Sigmoid colon (tissue), 7 donors: ENCODE measurements at places on chromosomes 5 and 9.

- DNase-seq: no peak
These were observed 111.2 kb upstream of the IL12B start for GRCh38 chr5:159441441-159441840.

DNA sequence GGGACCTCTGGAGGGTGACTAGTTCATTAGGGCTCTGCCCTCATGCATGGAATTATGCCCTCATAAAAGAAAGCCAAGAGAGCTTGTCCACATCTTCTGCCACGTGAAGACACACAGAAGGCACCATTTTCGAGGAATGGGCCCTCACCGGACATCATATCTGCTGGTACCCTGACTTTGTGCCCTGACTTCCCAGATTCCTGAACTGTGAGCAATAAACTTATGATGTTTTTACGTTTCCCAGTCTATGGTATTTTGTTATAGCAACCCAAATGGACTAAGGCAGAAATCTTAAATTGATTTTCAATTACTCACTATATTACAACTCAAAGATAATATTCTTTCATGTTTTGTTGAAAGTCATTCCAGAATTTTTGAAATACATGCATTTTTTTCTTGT is 163.8 kb upstream of the PAPPA start:
- DNase-seq: no peak

DNA sequence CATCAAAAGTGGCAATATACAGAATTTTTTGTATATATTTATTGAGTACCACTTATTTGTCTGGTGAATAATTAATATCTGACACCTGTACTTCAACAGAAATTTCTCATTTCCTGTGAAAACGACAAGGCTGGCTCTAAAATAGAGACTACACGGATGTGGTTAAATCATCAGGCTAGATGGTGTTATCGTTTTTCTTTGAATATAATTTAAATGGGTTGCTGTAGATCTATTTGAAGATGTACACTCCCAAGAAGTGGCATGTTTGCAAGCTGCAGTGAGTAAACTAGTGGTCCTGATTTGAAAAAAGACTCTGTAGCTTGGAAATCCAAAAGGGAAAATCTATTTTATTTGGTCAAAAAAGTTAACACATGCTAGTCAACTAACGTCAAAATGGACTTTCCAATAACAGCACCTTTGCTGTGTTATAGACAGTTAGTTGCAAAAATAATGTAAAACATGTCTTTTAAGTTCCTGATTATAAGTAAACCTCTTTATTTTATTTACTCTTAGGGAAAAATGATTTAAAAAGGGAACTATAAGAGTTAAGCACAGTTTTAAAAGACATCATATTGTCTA is 13.8 kb downstream of the ST8SIA4 start:
- DNase-seq: no peak

GRCh38 chr9:114291064-114291474 is 31.8 kb upstream of the ORM1 start:
- peak; percentile 86 for DNase-seq

GRCh38 chr9:95003689-95004410 is 277.4 kb downstream of the AOPEP start:
- DNase-seq: peak; percentile 86

DNA sequence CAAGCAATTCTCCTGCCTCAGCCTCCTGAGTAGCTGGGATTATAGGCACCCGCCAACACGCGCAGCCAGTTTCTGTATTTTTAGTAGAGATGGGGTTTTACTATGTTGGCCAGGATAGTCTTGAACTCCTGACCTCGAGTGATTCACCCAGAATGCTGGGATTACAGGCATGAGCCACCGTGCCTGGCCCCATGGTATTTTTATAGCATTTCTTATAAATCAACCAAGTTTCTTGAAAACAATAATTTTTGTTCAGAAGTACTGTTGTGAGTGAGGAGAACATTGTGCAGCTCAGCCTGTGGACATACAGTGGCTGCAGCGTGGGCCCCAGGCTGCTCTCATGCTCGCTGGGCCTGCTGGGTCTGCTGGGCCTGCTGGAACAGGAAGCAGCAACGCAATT is 45.3 kb downstream of the MAP1B start:
- DNase-seq: no peak

DNA sequence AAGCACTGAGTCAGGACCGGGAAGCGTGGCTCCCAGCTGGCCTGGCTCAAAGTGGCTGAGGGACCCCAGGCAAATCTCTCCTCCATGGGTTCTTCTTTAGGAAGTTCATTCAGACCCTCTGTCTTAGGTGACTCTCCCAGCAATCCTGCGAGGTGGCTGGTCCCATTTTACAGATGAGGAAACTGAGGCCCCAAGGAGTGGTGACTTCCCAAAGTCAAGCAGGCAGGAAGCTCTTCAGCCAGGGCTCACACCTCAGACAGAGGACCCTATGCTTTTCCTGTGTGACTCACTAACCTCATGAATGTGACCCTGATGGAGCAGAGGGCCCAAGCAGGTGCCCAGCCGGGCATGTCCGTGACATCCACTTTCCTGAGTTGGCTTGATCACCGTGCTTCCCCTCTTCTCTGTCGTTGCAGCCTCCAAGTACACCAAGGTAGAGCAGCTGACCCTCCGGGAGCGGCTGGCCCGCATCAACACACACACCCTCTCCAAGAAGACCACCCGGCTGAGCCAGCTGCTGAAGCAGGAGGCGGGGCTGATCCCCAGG is 36.5 kb downstream of the ARHGEF37 start:
- no peak for DNase-seq

- no peak for DNase-seq
These were observed 2039.9 kb downstream of the EFNA5 start for GRCh38 chr5:105630803-105631202.

DNA sequence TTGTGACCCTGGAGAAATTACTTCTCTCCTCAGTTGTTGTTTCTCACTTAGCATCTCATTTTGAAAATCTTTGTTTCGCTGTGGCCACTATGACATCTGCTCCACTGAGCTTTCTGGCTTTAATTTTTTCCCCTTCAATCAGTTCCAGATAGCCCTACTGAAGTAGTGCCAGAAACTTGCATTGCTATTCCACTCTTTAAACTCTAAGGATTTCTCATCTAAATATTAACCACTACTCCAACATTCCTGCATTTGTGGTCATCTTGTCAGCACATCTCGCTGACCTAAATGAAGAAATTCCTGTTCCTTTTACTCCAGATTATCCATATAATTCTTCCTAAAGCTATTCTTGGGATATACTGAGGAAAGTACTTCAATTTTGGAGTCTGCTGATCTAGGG is 15.3 kb upstream of the NOL6 start:
- DNase-seq: no peak

DNA sequence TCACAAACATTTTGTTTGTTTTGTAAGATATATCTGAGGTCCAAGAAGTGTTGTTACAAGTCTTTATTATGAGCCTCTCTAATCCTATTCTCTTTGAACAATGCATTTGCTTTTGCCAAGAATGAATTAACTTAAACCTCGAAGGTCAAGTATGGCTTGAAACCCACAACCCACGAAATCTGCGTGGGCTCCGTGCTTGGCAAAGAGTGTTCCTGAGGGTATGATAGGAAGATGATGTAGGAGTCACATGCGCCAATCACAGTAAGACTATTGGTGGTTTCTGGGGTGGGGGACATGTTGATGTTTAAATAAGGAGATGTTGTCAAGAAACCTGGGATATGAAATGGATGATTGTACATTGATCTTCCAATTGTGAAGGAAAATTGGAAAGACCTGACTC is 330.8 kb upstream of the RFX3 start:
- DNase-seq: no peak

DNA sequence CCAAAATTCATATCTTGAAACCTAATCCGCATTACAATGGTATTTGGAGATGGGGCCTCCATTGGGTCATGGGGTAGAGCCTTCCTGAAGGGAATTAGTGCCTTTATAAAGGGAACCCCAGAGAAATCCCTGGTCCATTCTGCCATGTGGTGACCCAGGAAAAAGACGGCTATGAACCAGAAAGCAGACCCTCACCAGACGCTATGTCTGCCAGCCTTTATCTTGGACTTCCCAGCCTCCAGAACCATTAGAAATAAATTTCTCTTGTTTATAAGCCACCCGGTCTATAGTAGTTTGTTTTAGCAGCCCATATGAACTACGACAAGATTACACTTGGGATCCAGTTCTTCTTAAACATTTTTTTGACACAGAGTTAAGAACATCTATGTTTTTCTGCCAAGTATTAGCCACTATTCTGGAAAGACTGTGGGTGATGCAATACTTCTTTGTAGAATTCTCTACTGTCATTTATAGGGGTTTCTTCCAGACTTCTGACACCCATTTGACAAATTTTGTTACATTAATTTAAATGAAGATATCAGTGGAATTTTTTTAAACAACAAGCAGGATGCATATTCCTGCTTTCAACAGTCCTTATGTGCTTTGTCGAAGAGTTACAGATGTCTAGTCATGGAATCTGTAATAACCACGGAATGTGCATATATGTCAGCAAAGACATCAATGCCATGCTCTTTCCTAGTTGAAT is 572.4 kb downstream of the NR2F1-AS1 start:
- no peak for DNase-seq

GRCh38 chr5:120146787-120147186 is 317.3 kb upstream of the PRR16 start:
- DNase-seq: no peak

DNA sequence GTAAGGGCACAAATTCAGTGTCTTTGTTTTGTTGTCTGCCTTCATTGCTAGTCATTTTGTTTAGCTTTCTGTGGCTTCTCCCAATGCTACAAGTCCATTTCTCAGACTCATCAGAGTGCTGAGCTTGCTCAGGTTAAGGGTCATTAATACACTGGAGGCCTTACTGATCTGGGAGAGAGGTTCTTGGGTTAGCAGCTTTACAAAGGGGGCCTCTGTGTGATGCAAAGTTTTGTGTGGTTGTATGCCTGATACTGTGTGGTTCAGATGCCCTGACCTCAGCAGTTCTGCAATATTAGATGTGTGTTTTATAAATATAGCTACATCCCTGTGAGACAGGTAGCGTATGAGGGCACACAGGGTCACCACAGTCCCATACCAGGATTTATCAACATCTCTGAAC is 34.8 kb upstream of the SMARCA2 start:
- no peak for DNase-seq

- DNase-seq: no peak
These were observed 158.7 kb upstream of the IER5L start for GRCh38 chr9:129336601-129337331.

DNA sequence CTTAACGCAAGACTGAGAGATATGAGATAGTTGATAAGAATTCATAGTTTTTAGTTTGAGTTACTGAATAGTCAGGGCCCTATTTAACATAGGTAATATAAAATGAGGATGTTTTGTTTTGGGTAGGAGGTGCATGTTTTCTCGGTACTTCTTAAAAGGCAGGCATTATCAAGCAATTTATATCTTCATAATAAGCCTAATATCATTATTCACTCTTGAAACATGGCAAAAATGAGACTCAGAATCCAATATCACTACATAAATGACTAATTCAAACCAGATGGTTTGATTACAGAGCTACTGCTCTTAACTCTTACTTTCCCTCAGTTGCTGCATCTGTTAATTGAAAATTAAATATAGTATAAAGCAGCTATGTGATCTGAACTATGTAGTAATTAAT is 2038.7 kb downstream of the EFNA5 start:
- DNase-seq: no peak

- DNase-seq: no peak
These were observed 288.0 kb downstream of the IZUMO3 start for GRCh38 chr9:24257726-24258125.

DNA sequence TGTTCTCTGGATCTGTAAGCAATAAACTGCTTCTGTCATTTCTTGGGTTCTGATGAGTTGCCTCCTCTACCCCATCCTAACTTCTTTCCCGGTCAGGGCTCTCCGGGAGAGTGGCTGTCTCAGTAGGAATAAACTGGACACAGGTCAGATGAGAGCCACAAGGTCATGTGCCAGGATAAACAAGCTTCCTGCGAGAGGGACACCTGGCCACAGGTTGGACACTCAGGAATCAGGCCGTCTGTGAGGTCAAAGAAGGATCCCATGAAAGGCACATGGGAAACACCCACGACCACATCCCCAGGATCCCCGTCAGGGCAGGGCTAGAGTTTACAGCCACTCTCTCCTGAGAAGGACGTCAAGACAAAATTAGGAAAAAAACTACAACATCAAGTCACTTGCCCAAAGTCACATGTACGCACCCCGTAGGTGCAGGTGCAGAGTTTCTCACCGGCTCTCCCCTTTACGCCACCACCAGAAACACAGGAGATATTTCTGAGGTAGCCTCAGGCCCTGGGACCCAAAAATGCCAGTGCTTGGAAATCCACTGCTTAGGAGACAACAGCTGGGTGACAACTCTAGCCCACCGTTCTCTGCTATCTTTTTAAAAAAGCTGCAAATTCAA is 28.7 kb downstream of the CCT5 start:
- no peak for DNase-seq

DNA sequence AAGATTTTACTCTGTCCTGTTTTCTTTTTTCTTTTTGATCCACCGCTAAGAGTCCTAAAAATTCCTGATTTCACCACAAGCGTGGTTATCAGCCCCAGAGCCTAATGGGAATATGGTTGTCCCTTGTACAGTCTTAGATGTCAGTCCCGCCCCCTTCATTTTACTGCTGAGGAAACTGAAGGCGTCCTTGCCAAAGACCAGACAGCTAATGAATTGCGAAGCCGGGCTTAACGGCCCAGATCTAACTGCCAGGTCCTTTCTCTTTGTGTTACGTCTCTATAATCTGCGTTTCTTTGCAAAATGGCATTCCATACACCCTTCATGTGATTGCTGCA is 497 bp downstream of the NSA2 start:
- DNase-seq: no peak

GRCh38 chr5:37197340-37198050 is 51.7 kb downstream of the CPLANE1 start:
- no peak for DNase-seq

GRCh38 chr5:107900721-107901120 is 230.0 kb upstream of the EFNA5 start:
- DNase-seq: no peak

DNA sequence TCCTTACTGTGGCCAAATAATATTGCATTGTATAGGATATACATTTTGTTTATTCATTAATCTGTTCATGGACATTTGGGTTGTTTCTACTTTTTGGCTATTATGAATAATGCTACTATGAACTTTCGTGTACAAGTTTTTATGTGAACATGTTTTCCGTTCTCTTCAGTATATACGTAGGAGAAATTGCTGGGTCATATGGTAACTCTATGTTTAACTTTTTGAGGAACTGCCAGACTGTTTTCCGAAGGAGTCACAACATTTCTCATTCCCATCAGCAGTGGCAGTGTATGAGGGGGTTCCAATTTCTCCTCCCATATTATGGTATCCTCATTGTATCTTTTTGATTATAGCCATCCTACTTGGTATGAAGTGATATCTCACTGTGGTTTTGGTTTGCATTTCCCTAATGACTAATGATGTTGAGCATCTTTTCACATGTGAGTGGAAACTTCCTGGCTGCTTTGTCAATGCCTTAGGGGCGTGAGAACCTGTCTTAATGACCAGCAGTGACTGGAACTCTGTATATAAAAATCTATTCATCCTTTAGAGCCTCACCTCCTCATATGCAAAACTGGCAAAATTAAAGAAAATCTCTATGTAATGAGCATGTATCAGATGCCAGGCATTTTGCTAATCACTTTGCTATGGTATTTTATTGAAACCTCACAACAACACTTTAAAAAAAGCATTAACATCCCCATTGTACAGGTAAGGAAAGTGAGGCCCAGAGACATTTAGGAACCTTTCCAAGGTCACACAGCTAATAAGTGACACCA is 47.8 kb upstream of the TGFBR1 start:
- DNase-seq: no peak
